Activated CD4-positive, alpha-beta T cell treated with anti-CD3 and anti-CD28 coated beads, Interleukin-2, amount 50 U/mL, for 1 hour (primary cell): ENCODE measurements at places on chromosomes 2 and 18.

DNA sequence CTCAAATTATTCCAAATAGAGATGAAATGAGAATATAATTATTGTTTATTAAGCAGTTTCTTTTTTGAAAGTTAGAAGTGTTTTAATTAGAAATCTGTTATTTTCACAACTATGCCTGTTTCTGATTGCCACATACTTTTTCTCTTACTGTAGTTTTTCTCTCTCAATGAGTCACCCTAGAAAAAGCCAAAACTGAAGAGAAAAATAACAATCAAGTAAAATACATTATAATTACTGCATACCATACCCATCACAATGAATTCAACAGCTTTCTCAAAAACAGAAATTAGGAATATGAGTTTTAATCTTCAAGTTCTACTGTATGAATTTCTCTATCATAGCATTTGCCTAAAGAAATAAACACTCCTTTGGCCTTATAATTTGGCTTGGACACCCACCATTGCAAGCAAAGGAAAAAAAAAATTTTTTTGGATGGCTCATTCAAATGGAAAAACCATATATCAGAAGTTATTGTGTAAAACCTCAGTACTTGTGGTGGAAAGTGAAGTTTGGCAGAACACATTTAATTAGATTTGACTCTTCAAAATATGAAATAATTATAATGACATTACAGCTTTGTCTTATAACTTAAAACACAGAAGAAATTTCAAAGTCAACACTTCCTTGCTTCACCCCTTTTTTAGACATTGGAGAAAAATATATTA lies 138.5 kb downstream of the DYM start:
- no peak for DNase-seq

- peak; percentile 79 for DNase-seq
Observed at GRCh38 chr18:63367053-63367953, at the start of gene KDSR. TSS of gene KDSR (minus strand) at chr18:63367206. CDS start at chr18:63367118, 88 bp downstream.

- no peak for DNase-seq
Observed at GRCh38 chr2:234395891-234396420, 100.9 kb downstream of the ARL4C start.

- no peak for DNase-seq
Observed at GRCh38 chr2:55136138-55136541, 85.9 kb upstream of the RTN4 start.

DNA sequence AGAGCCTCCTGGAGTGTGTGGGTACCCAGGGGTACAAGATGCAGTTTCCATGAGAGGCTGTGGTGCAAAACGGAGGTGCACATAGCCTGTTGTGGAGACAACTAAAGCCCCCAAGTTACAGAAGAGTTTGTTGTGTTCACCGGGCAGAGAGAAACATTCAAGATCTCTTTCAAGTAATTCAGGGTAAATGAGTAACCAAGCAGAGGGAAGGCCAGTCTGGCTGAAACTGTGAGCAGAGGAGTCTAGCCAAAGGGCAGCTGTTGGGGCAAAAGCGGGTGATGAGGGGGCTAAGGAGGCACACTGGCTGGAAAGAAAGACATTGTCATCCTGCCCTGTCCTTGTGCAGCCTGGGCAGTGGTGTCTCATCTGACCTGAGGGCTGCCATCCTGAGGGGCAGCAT lies 52.0 kb downstream of the CXCR4 start:
- no peak for DNase-seq

DNA sequence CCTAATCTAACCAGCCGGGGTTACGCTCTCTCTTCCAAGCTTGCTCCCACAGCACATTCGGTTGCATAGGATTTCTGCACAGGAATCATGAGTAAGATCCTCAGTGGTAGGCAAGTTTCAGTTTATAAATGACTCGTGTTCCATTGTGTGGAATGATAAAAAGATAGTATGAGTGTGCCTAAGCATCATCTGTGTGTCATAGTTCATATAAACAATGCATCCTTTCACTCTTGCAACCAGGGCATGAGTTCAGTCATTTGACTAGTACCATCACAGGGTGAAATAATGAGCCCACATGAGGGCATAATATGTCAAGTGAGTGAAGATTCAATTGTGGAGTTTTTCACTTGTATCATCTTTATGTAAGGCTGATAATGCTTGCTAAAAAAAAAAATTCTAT lies 417.1 kb upstream of the CDH2 start:
- DNase-seq: no peak

DNA sequence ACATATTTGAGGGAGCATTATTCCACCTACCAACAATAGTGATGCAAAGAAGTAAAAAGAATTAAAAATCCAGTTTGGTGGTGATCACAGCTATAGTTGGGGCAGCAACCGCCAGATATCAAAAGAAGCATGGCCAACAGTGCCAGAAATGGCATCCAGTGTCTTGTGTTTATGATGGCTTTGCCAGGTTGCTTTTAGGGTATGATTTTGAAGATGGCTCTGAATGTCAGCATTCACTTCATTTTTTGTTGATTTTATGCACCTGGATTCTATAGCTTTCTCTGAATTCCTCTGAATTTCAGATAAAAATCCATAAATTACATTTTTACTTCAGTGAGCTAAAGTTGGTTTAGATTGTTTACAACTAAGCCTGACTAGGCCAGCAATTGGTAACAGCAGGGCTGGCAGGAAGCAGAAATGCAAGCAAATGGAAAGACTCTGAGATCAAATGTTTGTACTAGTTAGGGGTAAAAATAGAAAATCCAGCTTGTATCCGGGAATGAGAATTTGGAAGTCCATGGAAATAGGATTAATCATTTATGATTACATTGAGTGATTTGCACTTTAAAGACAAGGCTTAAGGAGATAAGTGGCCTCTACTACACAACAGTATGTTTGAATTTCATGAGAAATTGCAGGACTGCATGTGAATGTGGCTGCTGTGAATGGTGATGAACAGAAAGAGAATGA lies 40.4 kb downstream of the COL3A1 start:
- no peak for DNase-seq
